Activated CD4-positive, alpha-beta T cell treated with anti-CD3 and anti-CD28 coated beads, Interleukin-2, Interleukin-4, amounts not matched to agents 100 ng/mL and 50 ng/mL, durations not matched to agents 16 hours and 8 hours (primary cell): ENCODE measurements at places on chromosomes 5 and 9.

GRCh38 chr9:115013998-115014397, 83.6 kb upstream of the TNFSF8 start:
- DNase-seq, result peak; percentile 86

GRCh38 chr9:123401879-123402513, 46.0 kb downstream of the CRB2 start:
- peak; percentile 14 for DNase-seq

DNA sequence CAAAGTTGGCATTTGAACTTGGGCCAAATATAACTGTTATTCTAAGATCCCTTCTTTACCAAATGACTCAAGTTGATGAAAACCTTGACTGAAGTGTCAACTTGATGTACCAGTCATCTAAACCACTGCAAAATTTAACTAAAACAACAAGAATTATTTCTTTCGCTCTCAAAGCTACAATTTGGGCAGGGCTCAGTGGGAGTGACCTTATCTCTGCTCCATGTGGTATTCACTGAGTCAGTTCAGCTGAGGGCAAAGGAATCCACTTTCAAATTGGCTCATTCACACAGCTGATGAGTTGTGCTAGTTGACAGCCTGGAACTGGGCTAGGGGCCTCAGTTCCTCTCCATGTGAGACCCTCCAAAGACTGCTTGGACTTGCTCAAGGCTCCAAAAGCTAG, 166.3 kb downstream of the RORB start:
- no peak for DNase-seq

DNA sequence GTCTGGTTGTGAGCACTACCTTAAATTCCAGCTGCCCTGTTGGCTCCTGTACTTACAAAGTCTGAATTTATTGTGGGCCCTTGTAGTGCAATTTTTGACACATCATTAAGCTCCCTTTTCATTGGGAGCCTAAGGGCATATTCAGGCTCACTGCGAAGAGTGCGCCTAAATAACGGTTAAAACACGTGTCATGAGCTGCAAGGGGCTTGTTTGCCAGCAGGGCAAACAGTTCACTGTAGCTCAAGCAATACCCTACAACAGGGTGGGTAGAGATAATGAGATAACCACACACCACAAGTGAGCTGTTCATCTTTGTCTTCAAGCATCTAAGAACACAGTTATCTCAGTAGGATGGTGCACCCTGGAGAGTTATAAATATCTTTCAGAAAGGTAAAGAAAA, 214.2 kb downstream of the SLF1 start:
- DNase-seq, result no peak

- no peak for DNase-seq
Measured at GRCh38 chr5:126015235-126016181, 407.7 kb upstream of the GRAMD2B start.

- peak; percentile 69 for DNase-seq
Measured at GRCh38 chr5:72347801-72348308, 27.7 kb downstream of the PTCD2 start.

GRCh38 chr9:99031319-99031718, 73.6 kb upstream of the TGFBR1 start:
- DNase-seq, result no peak

GRCh38 chr5:176704817-176705216, 57.5 kb downstream of the TSPAN17 start:
- no peak for DNase-seq

- no peak for DNase-seq
Measured at GRCh38 chr5:120516805-120517204, 52.7 kb downstream of the PRR16 start.

GRCh38 chr5:108472237-108472636, 90.3 kb upstream of the FBXL17 start:
- no peak for DNase-seq

- no peak for DNase-seq
Measured at GRCh38 chr5:45089870-45090269, 281.1 kb downstream of the MRPS30 start.

- DNase-seq, result no peak
Measured at GRCh38 chr9:7169717-7170389, 412.1 kb downstream of the KDM4C start.

GRCh38 chr9:89604729-89605464, at the start of gene GADD45G:
TSS of gene GADD45G (plus strand) at chr9:89605012. CDS start at chr9:89605122, 110 bp downstream.
- peak; percentile 89 for DNase-seq

GRCh38 chr5:122354293-122354692, 42.3 kb downstream of the SNCAIP start:
- no peak for DNase-seq

DNA sequence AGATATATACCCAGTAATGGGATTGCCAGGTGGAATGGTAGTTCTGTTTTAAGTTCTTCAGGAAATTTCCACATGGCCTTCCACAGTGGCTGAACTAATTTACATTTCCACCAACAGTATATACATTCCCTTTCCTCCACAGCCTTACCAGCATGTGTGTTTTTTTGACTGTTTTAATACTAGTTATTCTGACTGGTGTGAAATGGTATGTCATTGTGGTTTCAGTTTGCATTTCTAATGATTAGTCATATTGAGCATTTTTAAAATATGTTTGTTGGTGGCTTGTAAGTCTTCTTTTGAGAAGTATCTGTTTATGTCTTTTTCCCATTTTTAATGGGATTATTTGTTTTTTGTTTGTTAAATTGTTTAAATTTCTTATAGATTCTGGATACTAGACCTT, 208.9 kb downstream of the CFAP90 start:
- no peak for DNase-seq

- no peak for DNase-seq
Measured at GRCh38 chr9:130003943-130004552, 38.9 kb downstream of the FNBP1 start.

GRCh38 chr9:17900606-17901005, 321.7 kb downstream of the SH3GL2 start:
- DNase-seq, result no peak

DNA sequence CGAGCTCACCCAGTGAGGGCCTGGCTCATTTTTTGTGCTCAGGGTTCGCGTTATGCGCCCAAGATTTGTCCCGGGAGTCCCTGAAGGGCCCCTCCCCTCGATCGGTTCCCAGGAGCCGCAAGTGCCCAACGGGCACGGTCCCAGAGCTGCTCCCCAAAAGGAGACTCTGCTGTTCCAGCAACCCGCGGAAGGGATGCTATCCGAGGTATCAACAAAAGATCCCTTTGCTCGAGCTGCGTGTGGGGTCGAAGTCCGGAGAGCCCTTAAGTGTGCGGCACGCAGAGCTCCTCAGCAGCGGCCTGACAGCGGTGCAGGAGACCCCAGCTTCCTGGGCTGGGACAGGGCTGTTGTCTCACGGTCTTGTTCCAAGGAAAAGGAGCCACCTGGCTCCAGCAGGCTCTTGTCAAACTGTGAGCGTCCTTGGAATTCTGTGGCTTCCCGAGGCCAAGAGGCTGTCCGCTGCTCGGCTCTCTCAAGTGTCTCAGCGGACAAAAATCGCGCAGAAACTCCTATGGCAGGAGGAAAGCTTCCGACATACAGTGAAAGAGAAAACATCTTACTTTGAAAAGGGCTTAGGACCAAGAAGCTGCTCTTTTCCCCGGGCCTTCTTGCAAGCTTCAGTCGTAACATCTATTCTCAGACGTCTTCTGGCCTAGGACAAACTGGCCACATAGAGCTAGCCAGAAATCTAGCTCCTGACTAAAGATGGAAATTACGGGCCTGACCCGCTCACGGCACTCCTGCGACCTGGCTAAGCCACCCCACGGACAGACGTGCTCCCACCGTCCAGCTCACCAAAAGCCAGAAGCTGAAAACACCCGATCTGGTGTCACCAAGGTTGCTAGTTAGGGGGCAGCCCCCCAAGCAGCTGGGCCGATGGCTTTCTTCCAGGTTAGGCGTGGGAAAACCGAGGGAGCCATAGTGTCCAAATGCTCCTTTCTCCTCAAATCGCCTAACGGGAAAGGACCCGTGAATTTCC, 2.6 kb upstream of the FOXB2 start:
- DNase-seq, result no peak

DNA sequence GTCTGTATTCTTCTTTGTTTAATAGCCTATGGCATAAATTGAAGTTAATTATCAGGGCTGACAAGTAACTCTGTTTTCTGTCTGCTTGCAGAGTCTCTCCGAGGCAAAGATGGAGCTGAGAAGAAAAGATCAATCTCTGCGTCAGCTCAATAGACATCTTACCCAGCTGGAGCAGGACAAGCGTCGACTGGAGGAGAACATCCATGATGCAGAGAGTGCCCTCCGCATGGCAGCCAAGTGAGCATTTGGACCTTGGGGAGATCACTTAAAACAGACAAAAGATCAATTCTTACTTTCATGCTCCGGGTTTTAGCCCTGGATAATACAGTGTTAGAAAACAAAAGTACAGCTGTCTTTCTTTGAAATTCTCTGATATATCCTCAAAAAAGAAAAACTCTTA, 293.8 kb downstream of the CCDC171 start:
- DNase-seq, result no peak

- DNase-seq, result no peak
Measured at GRCh38 chr5:126052791-126053190, 370.4 kb upstream of the GRAMD2B start.

GRCh38 chr5:132871459-132872284, 1.8 kb upstream of the LEAP2 start:
- no peak for DNase-seq

DNA sequence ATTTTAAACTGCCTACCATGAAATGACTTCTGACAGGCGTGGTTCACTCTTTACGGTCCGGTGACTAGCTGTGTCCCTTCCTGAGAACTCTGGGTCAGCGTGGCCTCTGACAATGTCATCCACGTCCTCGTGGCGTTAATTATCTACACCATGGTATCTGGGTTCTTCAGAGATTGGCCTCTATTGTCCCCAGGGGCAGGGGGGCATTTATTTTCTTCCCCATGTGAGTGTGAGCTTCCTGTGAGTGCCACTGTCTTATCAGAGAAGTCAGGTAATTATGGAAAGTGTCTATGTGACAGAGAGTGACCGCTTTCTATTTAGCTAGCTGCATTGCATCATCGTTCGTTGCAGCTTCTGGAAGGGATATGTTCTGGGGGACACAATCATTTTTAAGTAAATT, 77.2 kb downstream of the FBXL7 start:
- DNase-seq, result no peak

DNA sequence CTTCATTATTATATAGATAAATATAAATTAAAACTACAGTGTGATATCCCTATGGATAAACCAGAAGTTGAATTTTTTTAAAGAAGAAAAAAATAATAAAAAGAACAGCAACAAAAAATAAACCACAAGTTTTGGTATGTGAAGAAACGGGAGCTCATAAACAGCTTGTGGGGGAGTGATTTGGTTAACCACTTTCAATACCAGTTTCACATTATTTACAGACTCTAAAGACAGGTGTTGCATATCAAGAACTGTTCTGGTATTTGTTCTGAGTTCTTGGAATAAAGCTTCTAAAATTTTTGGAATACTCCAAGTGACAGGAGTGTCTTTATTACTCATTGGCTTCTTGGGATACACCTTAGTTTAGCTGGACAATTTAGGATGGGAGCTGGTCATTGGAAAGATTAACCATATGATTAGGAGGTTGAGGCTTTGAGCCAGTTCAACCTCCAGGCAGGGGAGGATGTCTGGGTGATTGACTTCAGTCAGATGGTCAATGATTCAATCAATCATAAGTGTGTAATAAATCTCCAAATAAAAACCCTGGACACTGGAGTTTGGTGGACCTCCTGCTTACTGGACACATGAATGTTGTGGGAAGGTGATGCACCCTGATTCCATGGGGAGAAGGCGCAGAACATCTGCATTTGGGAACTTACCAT, 2223.1 kb upstream of the C9orf72 start:
- no peak for DNase-seq

- no peak for DNase-seq
Measured at GRCh38 chr5:1416856-1417469, 28.3 kb downstream of the SLC6A3 start.

- no peak for DNase-seq
Measured at GRCh38 chr9:130207241-130207992, 35.2 kb downstream of the NCS1 start.

DNA sequence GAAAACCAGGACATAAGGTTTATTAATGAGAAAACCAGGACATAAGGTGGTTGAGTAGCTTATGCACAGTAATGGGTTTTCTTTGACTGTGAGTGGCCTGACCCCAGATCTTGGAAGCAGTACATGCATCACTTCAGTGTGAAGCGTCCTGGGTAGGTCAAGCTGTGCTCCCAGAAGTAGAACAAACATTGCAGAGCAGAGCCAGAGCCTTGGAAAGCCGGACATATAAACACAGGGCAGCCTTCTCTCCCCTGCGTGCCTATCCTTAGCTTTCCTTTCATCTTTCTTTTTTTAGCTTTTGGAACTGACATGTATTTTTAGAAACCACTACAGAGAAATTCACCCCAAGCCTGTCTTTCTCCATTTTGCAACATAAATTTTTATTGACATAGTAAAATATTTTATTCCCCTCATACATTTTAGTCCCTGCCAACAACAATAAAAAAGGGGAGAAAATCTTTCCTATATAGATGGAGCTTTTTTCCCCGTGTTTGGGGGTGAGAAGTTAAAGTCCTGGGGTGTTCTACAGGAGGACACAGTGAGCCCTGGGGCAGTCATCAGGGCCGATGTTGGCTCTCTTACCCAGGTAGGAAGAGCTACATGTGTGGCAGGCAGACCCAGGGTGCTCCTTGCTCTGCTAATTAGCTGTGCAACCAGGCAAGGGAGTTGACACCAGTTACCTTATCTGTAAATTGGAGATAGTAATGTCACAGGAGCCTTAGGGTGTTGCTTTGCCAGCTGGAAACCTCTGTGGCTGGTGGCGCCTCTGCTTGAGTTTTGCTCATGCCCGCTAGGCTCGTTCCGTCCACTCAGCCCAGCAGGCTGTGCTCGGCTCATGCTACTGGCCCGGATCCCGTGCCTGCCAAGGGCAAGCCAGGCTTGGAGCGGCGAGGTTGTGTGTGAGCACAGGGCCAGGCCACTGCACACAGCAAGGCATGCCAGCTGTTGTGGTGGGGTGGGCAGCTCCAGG, 389.6 kb downstream of the KDM4C start:
- no peak for DNase-seq

DNA sequence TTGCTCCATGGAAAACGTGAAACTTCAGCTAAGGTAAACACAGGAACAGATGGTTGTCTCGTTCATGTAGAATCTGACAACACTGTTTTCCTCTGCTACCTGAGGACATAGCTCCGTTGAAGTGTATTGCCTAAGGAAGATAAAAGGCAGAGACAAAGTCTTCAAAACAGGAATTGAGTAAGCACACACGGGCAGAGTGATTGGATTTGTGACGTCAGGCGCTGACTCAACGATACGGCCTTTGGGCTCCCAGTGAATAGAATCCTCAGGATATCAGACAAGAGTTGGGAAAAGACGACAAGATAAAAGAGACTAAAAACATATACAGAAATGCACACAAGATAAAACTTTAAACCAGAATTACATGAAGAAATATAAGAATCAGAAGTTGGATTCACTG, 787.1 kb upstream of the CTNND2 start:
- no peak for DNase-seq

GRCh38 chr5:6362846-6363245, 15.5 kb downstream of the MED10 start:
- DNase-seq, result no peak

DNA sequence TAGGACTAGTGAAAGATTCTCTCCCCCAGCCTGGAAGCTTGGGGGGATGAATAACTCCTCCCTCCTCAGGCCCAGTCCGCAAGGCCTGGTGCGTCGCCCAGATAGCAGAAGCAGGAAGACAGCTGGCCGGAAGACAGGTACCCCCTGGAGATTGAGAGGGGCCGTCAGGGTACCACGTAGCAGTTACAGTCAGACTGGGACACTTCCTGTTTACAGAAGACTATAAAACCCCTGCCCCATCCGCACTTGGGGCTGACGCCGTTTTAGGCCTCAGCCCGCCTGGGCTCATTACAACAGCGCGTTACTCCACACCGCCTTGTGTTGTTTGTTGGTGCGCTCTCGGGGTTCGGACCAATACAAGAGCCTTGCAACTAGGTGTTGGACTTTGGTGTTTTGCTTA, 15.4 kb downstream of the SEMA6A start:
- DNase-seq, result no peak

GRCh38 chr5:91670563-91670962, 287.4 kb upstream of the ARRDC3 start:
- no peak for DNase-seq
